Thoracic aorta (tissue), 2 donors: ENCODE measurements at places on chromosomes 5 and 9. TPM values are rescaled to one million over a fixed set of nuclear protein-coding genes. Genes with fewer than 3 reads are reported as not detected.

GRCh38 chr9:31573561-31573960 is 810.9 kb upstream of the ACO1 start:
- DNase-seq, result no peak

DNA sequence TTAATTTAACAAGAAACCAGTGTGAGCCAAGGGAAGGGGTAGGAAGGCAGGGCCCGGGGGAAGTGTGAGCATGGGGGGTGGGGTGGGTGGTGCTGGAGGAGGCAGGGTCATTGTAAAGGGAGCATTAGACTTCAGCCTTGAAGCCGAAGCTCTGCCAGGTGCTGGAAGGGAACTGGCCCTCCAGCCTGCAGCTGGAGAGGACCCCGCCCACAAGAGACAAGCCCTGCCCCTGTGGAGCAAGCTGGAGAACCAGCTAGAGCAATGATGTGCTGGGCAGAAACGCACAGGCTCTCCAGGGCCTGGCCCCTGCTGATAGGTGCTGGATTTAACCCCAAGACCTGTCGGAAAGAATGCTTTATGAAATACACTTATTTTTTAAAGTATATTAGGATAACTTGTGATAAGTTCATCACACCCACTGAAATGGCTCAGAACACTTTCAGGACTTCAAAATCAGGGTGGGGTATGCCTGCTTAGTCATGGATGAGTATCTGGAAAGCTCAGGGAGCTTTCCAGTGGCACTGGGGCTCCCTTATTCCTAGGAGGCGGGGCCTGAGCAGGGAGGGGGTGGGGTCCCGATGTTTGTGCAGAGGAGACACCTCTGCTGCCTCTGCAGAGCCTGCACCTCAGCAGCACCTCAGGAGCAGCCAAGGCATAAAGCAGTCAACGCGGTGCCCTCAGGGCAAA is 27.1 kb downstream of the UBE2QL1 start:
- no peak for DNase-seq

GRCh38 chr5:44875661-44876605 is 67.2 kb downstream of the MRPS30 start:
- no peak for DNase-seq

DNA sequence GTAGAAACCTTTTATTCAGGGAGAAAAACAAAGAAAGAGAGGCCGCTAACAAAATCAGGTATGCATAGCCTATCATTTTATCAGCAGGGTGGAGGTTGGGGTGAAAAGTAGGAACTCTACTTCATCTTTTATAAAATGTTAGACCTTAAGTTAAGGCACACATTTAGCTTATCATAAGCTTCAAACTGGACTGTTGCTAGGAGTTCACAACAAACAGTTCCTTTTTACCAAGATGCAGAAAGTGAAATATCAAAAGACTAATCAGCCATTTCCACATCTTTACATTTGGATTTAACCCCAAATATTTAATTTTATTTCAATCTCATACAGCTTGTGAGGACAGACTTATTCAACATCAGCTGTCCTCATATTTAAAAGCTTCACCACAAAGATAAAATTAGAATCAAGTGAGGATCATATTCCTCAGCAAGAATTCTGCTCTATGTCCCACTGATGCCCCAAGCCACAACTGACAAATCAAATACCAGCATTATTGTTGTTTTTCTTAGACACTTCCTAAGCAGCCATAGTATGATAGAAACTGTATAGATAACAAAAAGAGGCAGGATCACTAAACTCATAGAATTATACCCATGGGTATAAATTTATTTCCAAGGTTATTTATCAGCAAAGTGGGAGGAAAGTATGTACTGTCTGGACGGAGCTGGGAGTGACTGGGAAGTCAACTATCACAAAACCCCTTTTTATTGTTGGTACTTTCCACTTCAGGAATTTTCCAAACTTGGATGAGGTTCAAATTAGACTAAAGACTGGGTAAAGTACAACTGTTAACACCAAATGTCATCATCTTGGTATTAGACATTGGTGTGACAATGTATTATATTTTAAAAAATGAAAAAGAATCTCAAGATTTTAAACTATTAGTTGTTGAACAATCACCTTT is 29.9 kb upstream of the MYOT start:
- DNase-seq, result no peak

DNA sequence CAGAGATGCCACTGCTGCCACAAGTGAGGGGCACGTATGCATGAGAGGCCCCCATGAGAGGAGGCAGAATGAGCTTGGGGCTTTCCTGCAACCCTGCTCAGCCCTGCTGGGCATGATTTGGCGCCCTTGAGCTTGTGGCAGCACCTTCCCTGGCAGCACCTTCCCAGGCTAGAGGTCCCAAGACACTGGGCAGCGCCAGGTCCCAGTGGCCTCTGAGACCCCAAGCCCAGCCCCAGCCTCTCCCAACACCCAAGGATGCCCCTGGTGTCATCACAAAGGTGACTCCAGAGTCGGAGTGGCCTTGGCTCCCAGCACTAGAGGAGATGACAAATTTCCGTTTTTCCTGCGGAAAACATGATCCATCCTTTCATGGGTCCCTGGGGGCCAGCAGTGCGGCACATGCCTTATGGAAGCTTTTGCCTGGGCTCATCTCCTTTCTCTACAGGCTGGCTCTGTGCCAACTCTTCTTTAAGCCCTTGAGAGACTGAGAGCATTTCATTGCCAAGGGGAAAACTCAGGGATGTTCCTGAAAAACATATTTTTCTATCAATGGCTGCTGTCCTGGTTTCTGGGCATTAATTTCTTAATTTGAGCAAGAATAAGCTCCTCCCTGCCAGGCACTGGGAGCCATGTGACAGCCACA is 77.1 kb upstream of the ADAMTS2 start:
- DNase-seq, result no peak

DNA sequence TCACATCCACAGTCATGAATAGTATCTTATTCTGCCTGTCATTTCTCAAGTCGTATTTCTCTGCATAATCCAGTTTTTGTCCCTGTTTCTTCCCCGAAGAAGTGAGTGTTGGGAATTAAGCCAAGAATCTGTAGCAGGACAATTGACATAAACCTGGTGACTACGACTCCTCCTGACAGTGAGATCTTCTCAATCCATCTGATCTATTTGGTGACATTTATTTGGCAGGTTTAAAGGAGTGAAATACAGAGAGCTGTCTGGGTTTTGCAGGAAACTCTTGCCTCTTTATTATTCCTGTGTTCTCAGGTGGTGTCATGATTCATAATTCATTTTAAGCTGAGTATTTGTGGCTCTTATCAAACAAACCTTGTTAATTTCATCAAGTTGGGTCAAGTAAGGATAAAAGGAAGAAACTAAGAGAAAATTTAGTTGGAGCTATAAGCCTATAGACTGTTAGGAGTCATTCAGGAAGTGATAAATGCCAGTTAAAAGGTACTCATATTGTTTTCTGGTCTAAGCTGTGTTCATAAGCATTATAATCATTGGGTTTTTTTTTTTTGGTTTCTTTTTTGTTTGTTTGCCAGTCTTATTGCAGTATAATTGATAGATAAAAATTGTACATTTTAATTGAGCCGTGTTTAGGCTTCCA is 95.9 kb upstream of the PCSK1 start:
- no peak for DNase-seq

- DNase-seq, result no peak
Observed at GRCh38 chr5:177403102-177403791, 2.8 kb upstream of the PFN3 start.

GRCh38 chr5:113749334-113749733 is 235.8 kb downstream of the YTHDC2 start:
- no peak for DNase-seq

- no peak for DNase-seq
Observed at GRCh38 chr5:32733590-32734340, 22.6 kb downstream of the NPR3 start.

- DNase-seq, result no peak
Observed at GRCh38 chr5:109961751-109962150, 272.0 kb downstream of the MAN2A1 start.

DNA sequence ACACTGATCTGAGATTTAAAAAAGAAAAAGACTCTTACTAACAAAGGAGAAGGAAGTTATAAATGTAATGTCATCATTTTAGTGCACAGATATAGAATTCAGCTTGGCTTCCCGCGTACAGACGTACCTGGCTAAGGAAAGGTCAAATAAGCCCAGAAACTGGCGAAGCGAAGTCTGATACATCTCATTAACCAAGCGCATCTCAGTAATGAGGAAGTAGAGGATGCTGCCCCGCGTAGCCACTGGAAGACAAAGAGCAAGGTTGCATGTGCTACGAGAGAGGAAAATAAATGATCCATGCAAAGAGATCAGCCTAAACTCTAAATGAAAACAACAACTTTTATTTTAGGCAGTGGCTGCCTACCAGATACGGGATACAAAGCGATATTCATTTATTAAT is 208.8 kb downstream of the DNAH5 start:
- DNase-seq, result no peak

The CDH9 gene
- total RNA-seq, result not detected

The DAPK1 gene
- 39.1 TPM for total RNA-seq

The XPA gene
- 23.2 TPM for total RNA-seq

The PNPLA7 gene
- 12.7 TPM for total RNA-seq

The ZNG1E gene
- 55.0 TPM for total RNA-seq

The WDR70 gene
- total RNA-seq, result 18.0 TPM
